Stimulated activated CD4-positive, alpha-beta T cell treated with anti-CD3 and anti-CD28 coated beads, Interleukin-4, amount 100 ng/mL, for 4 hours (primary cell): ENCODE measurements at places on chromosomes 4 and X.

GRCh38 chrX:30612250-30612655 is 34.7 kb upstream of the TASL start:
- no peak for DNase-seq

- DNase-seq: peak; percentile 38
These were observed 21.9 kb downstream of the ATP2B3 start for GRCh38 chrX:153539171-153539978.

DNA sequence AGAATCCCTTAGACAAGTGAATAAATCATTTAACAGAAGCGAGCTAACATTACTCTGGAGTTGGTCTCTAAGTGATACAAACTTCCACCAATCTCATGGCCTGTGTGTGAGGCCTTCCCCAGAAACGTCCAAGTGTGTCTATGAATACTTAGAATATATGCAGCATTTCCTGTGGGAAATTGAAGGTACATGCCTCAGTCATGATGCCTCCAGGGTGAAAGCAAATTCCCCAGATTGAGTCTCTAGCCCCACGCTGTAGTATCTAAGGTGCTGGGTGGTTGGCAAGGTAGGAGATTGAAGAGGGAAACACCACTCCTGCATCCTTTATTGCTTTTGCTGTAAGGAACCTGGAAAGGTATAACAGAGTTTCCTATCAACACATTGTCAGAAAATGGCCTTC is 113.8 kb downstream of the IL13RA2 start:
- no peak for DNase-seq

DNA sequence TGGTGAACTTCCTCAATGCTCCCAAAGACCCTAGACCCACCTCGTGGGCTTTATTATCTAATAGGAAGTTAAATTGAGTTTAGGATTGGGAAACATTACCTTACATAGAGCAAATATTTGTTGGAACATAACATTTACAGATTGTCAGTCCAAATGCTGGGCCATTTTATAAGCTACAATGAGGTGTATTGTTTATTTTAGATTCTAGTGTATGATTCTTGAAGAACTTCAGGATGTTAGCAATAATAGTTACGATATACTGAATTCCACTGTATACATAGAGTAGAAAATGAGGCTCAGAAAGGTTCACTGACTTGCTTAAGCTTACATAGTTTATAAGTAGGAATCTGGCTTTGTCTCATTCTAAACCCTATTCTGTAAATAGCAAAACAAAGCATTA is 37.4 kb downstream of the PAQR3 start:
- no peak for DNase-seq

GRCh38 chr4:52081216-52081615 is 30.1 kb downstream of the SPATA18 start:
- DNase-seq: no peak

DNA sequence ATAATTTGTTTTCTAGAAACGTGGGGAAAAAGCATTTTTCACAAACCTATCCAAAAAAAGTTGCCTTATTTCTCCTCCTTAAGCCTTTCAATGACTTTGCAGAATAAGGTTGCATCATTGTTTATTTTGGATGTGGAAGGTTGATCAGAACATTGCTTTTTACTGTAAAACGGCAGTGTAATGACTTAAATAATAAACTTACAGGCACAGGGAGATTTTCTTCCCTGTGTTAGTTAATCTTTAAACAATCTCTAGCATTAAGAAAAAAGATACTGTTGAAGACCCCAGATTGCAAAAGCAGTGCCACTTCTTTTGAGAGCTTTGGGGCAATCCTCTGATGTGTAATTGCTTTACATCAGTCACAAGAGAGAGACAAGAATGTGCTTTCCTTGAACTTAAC is 153.4 kb downstream of the ARX start:
- no peak for DNase-seq

GRCh38 chr4:475962-476361 is 23.0 kb downstream of the ZNF721 start:
- no peak for DNase-seq

DNA sequence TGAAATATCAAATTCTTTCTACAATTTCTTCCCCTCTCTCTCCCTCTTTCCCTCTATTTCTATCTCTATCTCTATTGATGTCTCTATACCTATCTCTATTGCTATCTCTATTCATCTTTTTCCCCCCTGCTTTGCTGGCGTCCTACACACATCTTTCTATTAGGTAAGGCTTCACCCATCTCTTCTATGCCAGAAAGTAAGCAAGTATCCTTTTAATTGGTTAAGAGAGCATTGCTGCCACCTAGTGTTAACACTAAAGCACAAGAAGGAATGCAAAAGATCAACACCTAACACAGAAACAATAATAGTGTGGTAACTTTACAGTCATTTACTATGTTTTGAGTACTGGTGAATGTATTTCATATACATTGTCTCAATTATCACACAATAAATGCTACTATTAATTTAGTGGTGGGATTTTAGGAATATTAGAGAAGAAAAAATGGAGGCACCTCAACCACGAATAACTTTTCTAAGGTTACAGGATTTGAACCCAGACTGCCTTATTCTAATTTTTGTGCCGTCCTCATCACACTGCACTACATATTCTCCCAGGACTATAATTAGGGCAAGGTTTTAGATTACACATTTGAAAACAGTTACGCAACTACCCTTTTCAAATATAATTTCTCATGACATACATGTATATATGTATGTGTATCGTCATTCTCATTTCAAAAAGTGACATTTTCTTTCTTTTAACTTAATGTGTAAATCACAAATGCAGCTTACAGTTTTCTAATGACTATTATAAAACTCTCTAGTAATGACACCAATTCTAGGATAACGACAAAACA is 3.7 kb upstream of the C4orf36 start:
- DNase-seq: no peak

- DNase-seq: peak; percentile 82
These were observed 882 bp upstream of the CXCR3 start for GRCh38 chrX:71619193-71619592.

GRCh38 chr4:48899950-48900349 is 6.6 kb downstream of the OCIAD2 start:
- DNase-seq: no peak

GRCh38 chr4:67327245-67328017 is 217.9 kb downstream of the CENPC start:
- peak; percentile 13 for DNase-seq

- no peak for DNase-seq
These were observed 56.2 kb downstream of the SMIM20 start for GRCh38 chr4:25970226-25970675.

- DNase-seq: no peak
These were observed 701.0 kb upstream of the PITX2 start for GRCh38 chr4:111323916-111324315.

DNA sequence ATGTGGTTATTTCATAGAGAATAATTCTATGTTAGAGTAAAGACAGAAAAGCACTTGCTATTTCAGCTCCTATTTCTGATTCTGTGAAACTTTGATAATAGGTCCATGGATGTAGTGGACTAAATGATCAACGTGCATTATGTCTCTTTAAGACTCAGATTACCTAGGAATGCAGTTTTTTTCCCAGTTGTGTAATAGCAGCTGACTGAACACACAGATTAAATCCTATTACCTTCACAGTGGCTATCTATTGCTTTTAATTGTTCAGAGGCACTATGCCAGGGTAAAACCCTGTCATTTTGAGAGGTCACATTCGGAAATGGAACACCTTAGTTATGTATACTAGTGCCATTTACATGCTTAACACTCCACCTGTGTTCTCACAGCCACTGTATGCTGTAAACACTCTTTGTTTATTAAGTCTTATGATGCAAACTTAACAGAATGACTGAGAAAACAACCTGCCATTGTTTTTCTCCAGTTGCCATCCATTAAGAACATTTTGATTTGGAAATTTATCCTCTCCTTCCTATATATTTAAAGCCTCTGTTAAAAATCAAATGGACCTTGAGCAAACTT is 70.5 kb downstream of the HPGD start:
- no peak for DNase-seq

- no peak for DNase-seq
These were observed 143.1 kb downstream of the ARSF start for GRCh38 chrX:3184176-3184930.

DNA sequence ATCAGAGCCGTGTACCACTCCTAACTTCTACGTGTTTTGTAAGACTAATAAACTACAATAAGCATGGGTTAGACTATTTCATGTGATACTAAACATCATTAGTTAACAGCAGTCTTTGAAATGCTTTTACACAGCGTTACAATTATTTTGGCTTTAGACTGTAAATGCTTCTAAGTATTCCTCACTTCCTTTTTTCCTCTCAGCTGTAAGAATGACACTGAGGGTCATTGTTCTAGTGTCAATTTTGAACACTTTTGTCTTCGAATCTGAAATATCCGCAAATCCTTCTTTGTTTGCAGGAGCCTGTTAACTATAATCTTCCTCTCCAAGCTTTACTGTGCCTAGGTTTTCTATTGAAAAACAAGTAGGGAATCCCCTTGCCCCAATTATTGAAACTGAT is 1.5 kb downstream of the ABCE1 start:
- no peak for DNase-seq

GRCh38 chr4:156378033-156378665 is 424.5 kb upstream of the CTSO start:
- no peak for DNase-seq

GRCh38 chr4:139843641-139844040 is 178.0 kb downstream of the MGST2 start:
- no peak for DNase-seq

- DNase-seq: no peak
These were observed 36.6 kb upstream of the PTPN13 start for GRCh38 chr4:86557526-86557925.

GRCh38 chr4:110248100-110248499 is 49.7 kb upstream of the ELOVL6 start:
- no peak for DNase-seq

GRCh38 chrX:106874075-106874474 is 29.1 kb downstream of the RIPPLY1 start:
- no peak for DNase-seq

GRCh38 chr4:138857416-138857815 is 158.2 kb upstream of the NOCT start:
- no peak for DNase-seq

DNA sequence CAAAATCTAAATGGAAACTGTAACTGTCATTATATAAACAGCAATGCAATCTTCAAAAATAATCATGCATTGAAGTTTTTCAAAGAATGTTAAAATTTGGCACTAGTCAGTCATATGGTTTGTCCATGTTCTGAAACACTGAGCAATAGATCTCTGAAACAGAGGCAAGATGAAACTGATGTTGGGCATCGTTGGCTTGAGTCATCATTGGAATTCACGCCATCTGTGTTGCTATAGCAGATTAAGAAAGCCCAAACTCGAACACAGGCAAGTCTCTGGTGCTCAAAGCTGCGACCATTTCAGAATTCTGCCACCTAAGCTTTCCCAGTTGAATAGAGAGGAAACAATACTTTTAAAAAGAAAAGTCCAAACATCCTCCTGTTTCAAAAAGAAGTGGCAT is 114.1 kb upstream of the PPARGC1A start:
- DNase-seq: no peak

DNA sequence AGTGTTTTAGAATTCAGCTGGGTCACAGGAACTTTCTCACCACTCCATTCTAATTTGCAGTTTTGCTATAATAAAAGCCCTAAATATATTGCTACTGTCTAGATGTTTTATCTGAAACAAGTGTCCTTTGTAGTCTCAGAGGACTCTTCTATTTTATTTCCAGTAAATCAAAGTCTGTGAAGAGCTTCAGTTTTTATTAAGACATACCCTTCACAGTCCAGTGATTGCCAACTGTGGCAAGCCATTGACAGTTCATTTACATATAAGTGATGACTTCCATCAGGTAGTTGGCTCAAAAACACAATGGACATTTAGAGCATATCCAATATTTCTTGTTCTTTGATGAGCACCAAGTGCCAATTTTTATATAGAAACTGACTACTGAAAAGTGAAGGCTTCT is 466.1 kb downstream of the IQCM start:
- no peak for DNase-seq

GRCh38 chr4:47762376-47763266 is 75.2 kb downstream of the CORIN start:
- no peak for DNase-seq
